Activated CD4-positive, alpha-beta memory T cell treated with anti-CD3 and anti-CD28 coated beads for 36 hours (primary cell): ENCODE measurements at places on chromosomes 6 and 20. TPM values are rescaled to one million over a fixed set of nuclear protein-coding genes. Genes with fewer than 3 reads are reported as not detected.

Gene SNPH
- total RNA-seq: 3.4 TPM

Gene SYTL3
- 186 TPM for total RNA-seq

Gene KHDRBS2
- total RNA-seq: not detected

Gene CLVS2
- total RNA-seq: not detected
